Left cardiac atrium (tissue), 4 donors: ENCODE measurements at places on chromosomes 12 and 14. TPM values are rescaled to one million over a fixed set of nuclear protein-coding genes. Genes with fewer than 3 reads are reported as not detected.

The CLEC4A gene
- total RNA-seq, result 1.0 TPM

The PIWIL1 gene
- total RNA-seq, result not detected

The MYF5 gene
- total RNA-seq, result not detected

The SLC8B1 gene
- total RNA-seq, result 14.0 TPM

The GNPNAT1 gene
- 16.6 TPM for total RNA-seq

The AVPR1A gene
- total RNA-seq, result 2.5 TPM

The INF2 gene
- total RNA-seq, result 44.7 TPM

The LRRC43 gene
- 0.68 TPM for total RNA-seq

The ENDOU gene
- 0.62 TPM for total RNA-seq

The BICDL1 gene
- total RNA-seq, result 13.4 TPM

The FGF6 gene
- total RNA-seq, result not detected

The NOS1 gene
- total RNA-seq, result 0.89 TPM

The IL23A gene
- not detected for total RNA-seq

The ARPC3 gene
- total RNA-seq, result 108 TPM

The GPR132 gene
- total RNA-seq, result 2.1 TPM

The KRT74 gene
- not detected for total RNA-seq

- DNase-seq, result no peak
Measured at GRCh38 chr14:31228533-31228932, 20.9 kb upstream of the HECTD1 start.

GRCh38 chr12:113537751-113538087 lies 66.0 kb upstream of the LHX5 start:
- DNase-seq, result no peak

GRCh38 chr12:123227581-123228258 lies 5.2 kb downstream of the MPHOSPH9 start:
- no peak for DNase-seq

DNA sequence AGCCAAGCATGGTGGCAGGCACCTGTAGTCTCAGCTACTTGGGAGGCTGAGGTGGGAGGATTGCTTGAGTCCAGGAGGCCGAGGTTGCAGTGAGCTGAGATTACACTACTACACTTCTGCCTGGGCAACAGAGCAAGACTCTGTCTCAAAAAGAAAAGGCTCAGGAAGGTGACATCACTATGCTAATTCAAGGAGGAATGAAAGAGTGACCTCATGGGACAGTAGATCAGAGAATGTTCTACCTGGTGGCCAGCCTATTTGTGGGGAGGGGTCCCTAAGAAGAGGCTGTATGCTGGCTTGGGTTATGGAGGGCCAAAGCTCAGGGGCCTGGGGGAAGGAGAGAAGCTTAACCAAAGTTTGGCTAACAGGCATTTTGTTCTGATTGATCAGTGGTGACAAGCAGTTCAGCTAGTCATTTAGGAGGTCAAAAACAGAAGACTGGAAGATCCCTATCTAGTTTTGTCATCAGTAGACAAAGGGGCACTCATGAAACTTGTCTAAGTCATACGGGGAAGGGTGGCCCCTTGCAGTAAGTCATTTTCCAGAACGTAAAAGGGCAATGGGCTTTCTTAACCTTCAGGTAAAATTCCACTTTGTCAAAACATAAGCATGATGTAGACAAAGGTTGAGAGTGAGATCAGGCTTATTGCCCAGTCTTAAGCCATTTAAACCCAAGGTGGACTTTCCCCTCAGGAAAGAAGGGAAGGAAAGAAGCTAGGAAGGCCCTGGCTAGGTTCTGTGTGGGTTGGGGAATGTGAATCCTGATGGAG lies 60.8 kb upstream of the EEA1 start:
- no peak for DNase-seq

DNA sequence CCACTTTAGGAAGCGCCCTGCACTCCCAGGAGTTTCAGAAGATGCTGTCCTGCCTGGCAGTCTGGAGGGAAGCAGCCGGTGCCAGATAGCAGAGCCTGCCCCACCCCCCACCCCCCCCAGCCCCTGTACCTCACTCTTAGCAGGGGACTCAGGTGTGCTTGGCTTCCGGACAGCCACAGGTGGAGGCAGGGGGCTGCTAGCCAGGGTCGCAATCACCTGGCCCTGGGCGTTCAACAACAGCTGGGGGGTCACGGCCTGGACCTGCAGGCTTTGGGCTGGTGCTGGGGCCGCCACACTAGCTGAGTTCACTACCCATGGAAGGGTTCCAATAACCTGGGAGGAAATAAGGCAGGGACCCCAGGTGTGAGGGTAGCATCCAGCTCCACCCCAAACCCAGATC lies 22.0 kb downstream of the POU6F1 start:
- DNase-seq, result no peak

- DNase-seq, result no peak
Measured at GRCh38 chr14:88604212-88604611, 41.4 kb downstream of the ZC3H14 start.

- no peak for DNase-seq
Measured at GRCh38 chr12:1595026-1595561, 713 bp upstream of the FBXL14 start.

- no peak for DNase-seq
Measured at GRCh38 chr12:39105111-39105510, 199.7 kb upstream of the CPNE8 start.

DNA sequence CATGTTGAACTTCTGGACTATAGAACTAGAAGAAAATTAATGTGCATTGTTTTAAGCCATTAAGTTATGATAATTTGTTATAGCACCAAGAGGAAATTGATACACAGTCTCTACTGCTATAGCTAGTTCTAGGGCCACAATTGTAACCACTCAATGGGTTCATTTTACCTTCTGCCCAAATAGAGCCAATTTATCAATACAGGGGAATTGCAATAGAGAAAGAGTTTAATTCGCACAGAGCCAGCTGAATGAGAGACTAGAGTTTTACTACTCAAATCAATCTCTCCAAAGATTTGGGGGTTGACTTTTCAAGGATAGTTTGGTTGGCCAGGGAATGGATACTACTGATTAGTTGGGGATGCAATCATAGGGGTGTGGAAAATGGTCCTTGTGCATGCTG lies 31.9 kb upstream of the BICDL1 start:
- DNase-seq, result no peak

DNA sequence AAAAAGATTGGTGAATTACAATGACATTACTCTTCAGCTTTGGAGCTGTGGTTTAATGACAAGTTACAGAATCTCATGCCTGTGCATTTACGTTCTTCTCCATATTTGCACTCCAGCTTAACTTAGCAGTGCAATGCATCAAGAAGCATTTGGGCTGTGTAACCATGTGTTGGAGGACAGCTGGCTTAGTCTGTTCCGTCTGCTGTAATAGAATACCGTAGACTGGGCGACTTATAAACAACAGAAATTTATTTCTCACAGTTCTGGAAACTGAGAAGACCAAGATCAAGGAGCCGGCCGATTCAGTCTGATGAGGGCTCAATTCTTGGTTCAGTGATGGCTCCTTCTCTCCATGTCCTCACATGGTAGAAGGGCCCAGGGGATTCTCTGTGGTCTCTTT lies 943.5 kb downstream of the BCL11B start:
- DNase-seq, result no peak

DNA sequence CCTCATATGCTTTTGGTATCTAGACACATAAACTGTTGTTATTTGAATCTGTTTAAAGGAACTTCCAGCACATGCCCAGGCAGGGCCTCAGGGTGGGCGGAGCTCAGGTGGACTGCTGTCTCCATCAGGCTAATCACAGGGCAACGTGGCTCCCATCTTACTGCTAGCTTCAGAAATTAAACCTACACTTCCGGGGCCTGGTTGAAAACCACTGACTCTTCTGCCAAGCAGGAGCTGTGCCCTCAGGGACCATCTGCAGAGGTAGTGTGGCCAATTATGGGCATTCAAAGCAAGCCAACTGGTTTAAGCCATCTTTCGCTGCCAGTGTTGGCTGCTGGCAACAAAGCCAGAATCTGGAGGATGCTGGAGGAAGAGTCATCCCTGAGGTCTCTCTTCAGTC lies 97.5 kb downstream of the TMX1 start:
- DNase-seq, result no peak

- no peak for DNase-seq
Measured at GRCh38 chr12:124938108-124938507, 23.7 kb upstream of the UBC start.

GRCh38 chr12:94560431-94561221 lies 89.7 kb downstream of the TMCC3 start:
- DNase-seq, result no peak

- DNase-seq, result peak; percentile 90
Measured at GRCh38 chr14:61466249-61466904, 145.0 kb downstream of the PRKCH start.

DNA sequence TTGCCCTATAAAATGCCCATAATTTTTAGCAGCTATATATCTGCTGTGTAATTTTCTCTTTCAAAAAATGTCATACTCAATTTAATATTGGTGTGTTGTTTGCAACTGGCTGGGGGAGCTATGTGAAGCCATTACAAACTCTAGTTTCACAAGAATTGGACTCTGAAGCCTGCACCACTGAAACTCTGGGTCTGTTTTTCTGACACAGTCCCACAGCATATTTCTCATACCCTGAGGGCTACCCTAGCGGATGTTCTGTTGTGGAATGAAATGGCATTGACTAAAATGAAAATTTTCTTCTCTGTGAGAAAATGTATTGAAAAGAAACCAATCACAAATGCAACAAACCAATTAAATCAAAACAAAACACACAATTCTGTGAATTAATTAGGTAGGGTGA lies 284.6 kb upstream of the NPAS3 start:
- no peak for DNase-seq

DNA sequence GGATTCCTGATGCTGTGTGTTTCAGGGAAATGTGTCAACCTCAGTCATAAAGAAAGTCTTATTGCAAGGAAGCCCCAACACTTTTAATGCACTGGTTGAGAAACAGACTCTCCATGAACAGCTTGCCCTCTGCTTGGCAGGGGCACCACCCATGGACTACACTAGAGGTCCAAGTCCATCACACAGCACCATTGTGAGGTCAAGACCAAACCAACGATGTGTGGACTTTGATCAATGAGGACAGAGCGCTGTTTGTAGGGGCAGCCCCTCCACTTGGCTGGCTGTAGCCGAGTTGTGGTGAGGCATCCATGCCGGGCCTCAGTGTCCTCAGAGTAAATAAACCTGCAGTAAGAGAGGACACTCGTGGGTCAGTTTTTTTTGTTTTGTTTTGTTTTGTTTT lies 29.8 kb downstream of the ZFYVE21 start:
- no peak for DNase-seq

- no peak for DNase-seq
Measured at GRCh38 chr12:83128540-83128939, 441.8 kb downstream of the TMTC2 start.

DNA sequence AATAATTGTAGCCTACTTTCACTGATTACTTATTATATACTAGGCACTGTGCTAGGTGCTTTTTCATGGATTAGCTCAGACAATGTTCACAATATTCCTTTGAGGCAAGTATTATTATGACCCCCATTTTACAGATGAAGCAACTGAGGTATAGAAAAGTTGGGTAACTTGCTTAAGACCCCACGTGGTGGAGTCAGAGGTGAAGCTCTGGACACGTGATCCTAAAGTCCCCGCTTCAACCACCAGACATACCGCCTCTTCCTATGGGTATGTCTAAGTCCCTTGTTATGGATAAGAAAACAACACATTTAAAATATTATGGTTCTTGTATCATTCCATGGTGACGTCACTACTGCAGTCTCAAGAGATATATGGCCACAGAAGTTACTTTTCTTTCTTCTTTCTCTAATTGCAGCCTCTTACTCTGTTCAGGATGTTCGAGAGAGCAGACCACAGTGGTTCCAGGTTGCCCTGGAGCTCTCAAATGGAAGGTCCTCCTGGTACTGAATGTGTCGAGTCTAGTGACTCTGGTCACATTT lies 157.7 kb downstream of the HELB start:
- no peak for DNase-seq

- DNase-seq, result no peak
Measured at GRCh38 chr12:12958886-12959285, 6.9 kb upstream of the GPRC5D start.

DNA sequence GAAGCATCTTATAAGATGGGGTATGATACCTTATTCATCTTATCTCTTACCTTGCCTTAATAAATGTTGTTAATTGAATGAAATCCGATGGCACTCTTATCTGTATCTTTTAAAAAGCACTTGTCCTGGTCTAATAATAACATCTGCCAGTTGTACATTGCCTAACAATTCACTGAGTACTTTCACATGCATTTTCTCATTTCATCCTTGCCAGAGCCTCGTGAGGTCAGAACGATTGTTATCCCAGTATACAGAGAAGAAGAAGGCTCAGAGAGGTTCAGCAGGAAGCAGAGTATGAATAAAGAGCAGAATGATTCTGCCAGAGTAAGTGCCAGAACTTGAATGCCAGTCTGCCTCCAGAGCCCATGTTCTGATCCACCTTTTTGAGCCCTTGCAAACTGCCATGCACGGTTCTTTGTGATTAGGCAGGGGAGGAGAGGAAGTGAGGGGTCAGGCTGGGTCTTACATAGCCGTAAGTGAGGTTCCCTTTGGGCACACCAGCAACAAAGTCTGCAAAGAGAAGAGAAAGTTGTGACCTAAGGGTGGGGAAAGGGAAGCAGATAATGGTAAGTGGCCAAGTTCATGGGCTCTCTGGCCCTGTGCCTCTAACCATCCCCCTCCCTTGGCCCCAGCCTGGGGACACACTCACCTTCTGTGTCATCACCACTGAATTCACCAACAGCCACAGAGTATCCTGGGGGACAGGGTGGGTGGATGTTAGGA lies 11.7 kb downstream of the ITGA5 start:
- DNase-seq, result no peak

DNA sequence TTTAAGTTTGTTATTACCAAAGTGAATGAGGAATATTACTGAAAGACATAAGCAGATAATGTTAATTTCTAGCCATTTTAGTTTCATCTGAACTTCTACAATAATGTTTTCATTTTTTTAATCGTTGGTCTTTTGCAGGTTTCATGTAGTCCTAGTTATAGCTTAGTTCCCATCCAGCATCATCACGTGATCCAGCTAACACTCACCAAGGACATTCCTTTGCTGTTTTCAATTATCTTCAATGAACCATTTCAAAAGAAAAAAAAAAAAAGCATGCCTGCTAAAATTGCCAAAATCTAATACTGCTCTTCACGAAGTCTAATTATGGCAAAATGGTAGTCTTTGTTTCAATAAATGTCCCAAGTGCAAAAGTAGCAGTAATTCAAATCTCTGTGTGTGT lies 187.7 kb upstream of the ATXN7L3B start:
- no peak for DNase-seq

- no peak for DNase-seq
Measured at GRCh38 chr14:89060191-89060590, 235.7 kb downstream of the TTC8 start.

DNA sequence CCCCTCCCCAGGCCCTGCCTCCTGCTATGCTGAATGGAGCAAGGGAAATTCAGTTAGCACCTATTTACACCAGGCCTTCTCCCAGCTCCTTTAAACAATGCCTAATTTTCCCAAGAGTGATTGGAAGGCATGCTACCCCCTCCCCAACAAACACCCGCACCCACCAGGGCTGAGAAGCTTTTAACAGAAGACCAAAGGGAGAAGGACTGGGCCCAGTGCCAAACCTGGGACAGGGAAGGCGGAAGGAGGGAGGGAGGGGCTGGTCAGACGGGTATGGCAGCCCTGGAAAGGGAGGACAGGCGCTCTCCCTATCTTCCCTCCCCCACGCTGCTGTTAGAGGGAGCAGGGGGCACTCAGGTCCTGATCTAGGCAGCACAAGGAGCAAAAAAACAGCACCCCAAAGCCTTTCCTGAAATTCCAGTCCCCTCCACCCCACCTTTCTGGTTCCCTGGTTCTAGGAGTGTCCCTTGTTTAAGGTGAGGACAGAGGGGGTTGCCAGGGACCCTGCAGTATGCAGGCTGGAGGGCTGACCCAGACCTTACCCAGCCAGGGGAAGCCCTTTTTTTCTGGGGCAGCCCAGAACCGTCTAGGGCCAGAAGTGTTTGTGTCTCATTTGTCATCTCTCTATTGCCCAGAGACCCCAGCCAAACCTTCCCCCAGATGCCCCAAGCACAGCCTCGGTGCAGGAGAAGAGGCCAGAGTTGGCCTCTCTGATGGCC lies 2.4 kb upstream of the KRT8 start:
- peak; percentile 52 for DNase-seq
